ENCODE measurements at places on chromosomes 16 and 17.

DNA sequence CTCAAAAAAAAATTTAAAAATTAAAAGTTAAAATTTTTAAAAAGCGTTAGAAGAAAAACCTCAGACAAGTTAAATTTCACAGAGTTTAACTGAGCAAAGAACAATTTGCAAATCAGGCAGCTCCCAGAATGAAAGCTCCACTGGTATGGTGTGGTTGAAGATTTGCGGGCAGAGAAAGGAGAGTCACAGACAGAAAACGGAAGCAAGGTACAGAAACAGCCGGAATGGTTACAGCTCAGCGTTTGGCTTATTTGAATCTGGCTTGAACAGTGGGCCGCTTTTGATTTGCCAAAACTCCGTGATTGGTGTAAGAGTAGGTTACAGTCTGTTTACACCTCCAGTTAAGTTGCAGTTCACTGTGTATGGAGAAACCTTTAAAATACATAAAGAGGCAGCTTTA lies 297.1 kb downstream of the HS3ST4 start:
- DNase-seq, result no peak

DNA sequence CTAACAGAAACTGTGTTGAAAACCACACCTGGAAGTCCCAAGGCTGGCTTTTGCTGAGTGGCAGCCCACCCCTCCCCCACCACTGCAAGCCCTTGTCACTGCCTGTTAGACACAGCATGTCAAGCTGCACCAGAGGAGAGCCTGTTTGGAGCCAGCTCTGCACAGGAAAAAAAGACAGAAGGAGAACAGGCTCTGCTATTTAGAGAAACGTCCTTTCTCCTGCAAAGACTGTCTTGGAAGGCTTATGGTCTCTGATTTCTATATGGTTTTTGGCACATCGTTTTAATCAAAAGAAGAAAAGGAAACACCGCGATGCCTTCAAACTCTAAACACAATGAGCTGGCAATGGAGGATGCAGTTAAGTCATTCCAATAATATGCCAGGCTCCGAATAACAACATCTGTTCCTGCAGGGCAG lies 275.5 kb downstream of the MAP2K4 start:
- DNase-seq, result no peak

GRCh38 chr17:47099451-47099986 lies 89.6 kb downstream of the CDC27 start:
- no peak for DNase-seq

DNA sequence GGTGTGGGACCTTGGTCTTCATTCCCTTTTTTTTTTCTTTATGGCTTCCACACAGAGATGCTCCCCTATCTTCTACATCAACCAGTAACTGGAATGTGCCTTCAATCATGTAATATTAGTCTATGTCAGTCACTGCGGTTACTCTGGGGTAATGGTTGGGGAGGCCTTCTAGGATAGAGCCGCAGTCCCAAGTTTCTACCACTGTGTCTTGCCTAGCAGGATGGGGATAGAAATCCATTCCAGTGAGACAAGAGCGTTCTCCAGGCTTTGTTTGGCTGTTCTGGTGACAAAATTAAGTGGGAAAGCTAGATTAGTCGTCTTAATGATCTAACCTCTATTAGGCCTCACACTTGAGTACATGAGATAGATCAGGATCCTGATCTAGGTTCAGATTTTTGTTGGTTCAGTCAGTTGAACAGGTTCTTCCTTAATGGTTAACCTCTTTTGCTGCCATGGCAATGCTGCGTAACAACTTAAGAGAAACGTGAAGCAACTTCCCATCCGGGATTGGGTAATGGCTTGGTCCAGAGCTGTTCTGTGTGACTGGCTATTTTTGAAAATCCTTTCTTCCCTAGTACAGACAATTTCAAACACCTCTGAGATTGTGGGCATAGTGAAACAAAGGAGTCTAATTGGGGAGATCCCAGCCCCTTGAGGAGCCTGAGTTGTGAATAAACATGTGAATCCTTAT lies 8.7 kb downstream of the MSL1 start:
- DNase-seq, result no peak

GRCh38 chr16:3998793-3999478 lies 117.3 kb downstream of the ADCY9 start:
- DNase-seq, result no peak

Measured in C1 segment of cervical spinal cord (tissue), 14 donors.